ENCODE measurements at places on chromosomes 7 and 10.
A peak's percentile ranks its signal among the peaks of the same experiment; 100 is the strongest.

DNA sequence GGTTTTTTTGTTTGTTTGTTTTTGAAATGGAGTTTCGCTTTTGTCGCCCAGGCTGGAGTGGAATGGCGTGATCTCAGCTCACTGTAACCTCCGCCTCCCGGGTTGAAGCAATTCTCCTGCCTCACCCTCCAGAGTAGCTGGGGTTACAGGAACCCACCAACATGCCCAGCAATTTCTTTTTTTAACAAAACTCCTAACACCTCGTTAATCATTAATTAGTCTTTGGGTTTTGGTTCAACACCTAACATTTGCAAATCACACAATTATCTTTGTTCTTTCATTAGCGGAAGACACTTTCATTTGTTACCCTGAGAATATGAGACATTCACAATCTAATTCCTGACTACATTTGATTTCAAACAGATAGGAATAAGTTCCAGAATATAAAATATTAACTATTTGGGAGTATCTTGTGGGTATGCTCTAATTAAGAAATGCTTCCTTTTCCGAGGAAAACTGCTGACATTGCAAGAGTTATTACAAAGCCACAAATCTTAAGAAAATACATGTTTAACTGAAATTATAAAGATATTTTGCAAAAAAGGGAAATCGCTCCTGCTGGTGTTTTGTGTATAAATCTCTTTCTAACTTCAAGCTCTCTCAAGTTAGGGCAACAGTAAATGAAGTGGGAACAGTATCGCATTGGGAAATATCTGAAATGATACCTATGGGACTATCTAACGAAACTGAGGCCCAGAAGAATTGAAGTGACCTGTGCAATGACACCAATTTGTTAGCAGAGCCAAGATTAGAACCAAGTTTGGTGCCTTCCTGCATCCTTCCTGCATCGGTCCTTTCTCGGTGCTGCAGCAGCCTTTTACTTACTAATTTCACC, 1.2 kb upstream of the LSM8 start:
- DNase-seq, result no peak

GRCh38 chr10:10865913-10866312, 151.8 kb upstream of the CELF2 start:
- DNase-seq, result no peak

GRCh38 chr10:4639960-4640359, 186.0 kb upstream of the AKR1E2 start:
- no peak for DNase-seq

- no peak for DNase-seq
Measured at GRCh38 chr7:79308192-79308591, 145.3 kb downstream of the MAGI2 start.

DNA sequence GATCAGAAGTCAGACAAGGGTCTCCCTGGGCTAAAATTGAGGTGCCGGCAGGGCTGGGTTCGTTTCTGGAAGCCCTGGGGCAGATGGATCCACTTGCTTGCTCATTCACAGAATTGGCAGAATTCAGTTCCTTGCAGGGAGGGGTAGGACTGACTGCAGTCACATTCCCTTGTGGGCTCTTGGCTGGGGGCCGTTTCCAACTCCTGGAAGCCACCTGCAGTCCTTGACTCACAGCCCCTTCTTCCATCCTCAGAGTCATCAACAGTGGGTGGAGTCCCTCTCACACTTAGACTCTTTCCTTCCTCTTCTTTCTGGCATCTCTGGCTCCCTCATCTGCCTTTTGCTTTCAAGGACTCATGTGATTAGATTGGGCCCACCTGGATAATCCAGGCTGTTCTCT, 54.6 kb upstream of the NANOS1 start:
- DNase-seq, result no peak

DNA sequence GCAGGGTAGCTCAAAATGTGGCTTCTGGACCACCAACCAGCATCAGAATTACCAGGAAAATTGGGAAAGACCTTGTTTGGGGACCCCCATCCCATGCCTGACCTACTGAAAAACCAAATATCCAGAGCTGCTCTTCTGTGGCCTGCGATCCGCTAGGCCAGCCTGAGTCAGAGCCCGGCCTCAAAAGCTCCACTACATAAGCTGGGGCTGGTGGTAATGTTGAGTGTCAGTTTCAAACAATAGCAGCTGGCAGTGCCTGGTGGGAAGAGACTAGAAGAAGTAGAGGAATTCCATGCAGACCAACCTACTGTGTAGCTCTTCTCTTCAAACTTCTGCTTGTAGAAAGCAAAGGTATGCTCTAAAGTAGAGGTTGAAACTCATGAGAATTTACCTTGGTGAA, 52.0 kb downstream of the KLRG2 start:
- no peak for DNase-seq

- no peak for DNase-seq
Measured at GRCh38 chr10:22317771-22318565, 1.8 kb downstream of the COMMD3 start.

GRCh38 chr10:63672491-63672890, 151.3 kb downstream of the REEP3 start:
- DNase-seq, result no peak

DNA sequence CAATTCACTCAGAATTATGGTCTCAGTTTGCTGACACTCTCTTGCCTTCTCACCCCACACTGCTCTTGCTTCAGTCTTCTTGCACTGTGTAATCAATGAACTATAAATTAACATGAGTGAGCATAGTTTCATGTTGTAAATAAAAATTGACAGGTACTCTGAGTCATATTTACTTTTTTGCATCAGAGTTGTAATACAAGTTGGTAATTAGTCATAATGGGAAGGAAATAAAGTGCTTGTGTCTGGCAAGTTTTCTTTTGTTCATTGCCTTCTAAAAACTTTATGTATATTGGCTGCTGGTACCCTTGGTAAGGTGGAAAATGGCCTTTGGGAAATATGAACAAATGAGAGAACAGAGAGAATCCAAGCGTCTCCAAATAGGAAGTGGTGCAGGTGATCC, 169.3 kb upstream of the MAGI2 start:
- no peak for DNase-seq

DNA sequence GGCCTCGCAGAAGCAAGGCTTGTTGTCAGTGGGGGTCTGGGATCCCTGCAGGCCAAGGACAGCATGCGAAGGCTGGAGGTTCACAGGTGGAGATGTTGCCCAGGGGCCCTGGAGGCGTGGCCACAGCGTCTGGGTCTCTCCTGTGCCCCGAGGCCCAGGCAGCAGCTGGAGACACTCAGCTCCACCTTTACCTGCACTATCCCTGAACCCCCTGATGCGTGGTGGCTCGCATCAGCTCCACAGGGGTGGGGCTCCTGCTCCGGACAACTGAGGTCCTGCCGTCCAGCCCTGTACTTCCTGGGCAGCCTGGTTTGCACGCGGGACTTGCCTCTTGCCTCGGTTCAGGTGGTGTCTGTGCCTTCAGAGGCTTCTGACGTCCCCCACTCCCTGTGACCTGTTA, 54.6 kb upstream of the ZNF32 start:
- no peak for DNase-seq

DNA sequence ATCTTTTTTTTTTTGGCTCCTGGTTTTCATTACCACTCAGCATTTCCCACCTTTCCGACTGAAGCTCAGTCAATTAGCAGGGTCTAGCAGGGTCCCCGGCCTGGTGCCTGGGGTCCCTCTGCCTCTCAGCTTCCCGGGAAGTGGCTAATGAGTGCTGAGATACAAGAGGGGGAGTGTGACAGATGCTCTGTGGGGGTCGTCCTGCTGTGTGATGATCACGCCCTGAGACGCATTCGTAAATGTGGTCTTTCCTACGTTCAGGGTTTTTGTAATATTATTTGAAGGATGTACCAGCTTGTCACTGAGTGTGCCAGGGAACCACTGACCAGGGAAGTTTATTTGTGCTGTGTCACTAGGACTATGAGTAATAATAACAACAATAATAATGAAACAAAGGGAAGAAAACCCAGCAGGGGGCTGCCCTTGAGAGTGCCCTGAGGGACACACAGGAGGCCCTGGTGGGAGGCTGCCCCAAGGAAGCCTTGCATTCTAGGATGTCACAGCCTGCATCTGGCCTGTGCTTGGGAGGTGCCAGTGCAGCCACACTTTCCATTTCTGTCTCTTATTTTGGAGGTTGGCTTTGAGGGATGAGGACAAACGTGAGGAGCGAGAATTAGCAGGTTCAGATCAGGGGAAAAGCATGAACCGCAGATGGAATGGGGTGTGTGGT, 337.8 kb downstream of the ADARB2 start:
- no peak for DNase-seq

GRCh38 chr7:98821348-98821747, 48.5 kb downstream of the TMEM130 start:
- DNase-seq, result no peak

DNA sequence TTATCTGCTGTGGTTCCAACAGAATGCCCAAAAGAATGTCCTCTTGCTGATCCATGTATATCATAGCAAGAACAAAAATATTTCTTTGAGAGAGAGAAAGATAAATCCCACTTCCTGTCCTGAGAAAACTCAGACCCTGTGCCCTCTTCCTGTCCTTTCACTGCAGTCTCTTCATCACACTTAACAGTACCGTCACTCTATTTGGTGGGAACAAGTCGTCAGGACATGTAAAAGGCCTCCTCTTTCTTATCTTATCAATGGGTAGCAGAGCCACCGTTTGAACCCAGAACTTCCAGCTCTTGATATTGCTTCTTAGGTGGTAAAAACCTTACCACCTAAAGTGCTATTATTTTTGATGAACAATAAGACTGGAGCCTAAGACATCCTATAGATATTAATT, 43.9 kb downstream of the CHRM2 start:
- DNase-seq, result no peak

DNA sequence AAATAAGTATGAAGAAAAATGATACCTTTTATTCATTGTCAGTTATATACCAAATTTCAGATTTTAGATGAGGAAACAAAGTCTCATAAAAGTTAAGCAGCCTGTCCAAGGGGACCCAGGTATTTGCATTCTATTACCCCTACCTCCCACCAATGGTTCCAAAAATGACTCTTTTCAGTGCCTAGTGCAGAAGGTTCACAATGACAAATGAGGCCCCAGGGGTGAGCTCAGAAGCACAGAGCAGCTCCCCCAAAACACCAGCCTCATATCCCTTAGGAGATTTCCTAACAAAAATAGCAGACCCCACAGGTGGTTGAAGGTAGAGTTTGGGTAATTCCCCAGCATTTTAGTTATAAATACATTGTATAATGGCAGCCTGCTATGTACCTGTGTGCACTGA, 168.6 kb downstream of the REEP3 start:
- no peak for DNase-seq

- DNase-seq, result peak; percentile 63
Measured at GRCh38 chr10:615583-616152, 73.8 kb downstream of the DIP2C start.

DNA sequence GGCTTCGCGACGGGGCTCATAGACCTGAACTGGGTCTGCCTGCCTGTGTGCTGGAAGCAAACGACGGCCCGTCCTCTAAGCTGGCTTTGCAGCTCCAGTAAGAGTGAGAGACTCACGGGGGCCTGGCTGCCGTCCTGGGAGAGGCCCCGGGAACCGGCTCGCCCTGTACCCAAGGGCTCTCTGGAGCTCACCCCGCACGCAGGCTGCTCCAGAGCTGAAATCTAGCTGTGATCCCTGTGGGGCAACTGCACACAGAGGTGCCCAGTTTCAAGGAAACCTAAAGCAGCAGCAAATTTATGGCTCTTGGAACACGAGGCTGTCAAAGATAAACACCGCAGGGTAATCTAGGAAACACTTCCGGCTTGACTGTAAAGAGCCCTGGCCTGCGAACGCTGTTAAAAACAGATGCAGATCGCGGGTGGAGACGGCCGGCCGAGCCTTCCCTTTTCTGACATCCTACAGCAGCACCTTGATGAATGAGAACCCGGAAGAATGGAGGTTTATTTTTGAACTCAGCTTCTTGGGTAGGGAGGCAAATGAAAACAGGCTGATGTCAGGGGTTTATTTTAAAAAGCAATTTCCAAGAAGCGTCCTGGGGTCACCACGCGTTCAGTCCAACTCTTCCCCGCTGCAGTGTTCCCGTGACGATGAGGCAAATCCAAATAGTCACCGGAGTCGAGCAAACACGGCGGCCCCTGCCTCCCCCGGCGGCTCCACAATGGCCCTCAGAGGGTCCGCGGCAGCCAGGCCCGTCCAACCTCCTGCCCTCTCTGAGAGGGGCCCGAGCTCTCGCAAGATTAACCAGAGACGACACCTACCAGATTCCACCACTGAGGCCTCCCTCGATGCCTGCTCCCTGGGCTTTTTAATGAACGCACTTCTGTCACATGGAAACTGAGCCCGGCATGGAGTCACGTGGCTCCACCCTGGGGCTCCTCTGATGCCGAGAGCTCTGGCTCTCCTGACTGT, 29.6 kb downstream of the AMZ1 start:
- no peak for DNase-seq

GRCh38 chr10:25678220-25678619, 255.8 kb upstream of the MYO3A start:
- DNase-seq, result no peak

GRCh38 chr10:74925708-74926107, 99.3 kb downstream of the KAT6B start:
- no peak for DNase-seq

DNA sequence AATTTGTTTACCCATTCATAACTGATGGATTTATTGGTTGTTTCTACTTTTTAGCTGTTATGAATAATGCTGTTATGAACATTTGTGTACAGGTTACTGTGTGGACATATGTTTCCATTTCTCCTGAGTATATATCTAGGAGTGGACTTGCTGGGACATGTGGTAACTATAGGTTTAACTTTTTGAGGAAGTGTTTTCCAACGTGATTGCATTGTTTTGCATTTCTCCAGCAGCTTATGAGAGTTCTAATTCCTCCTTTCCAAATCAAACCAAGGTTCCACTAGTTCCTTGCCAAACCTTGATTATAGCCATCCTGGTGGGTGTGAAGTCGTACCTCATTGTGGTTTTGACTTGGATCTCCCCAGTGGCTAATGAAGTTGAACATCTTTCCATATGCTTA, 2.6 kb upstream of the PRF1 start:
- no peak for DNase-seq
